ENCODE measurements at places on chromosomes 16 and 17.
A peak's percentile ranks its signal among the peaks of the same experiment; 100 is the strongest.

DNA sequence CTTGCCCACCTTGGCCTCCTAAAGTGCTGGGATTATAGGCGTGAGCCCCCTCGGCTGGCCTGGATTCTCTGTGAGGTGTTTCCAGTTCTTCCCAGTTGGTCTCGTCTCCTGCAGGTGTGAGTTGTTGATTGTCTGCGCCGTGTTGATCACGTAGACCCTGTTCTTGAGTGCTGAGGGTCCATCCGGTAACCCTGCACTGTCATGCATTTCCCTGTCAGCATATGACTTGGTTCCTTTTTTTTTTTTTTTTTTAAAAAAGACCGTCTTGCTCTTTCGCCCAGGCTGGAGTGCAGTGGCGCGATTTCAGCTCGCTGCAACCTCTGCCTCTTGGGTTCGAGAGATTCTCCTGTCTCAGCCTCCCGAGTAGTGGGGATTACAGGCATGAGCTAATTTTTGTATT, 17.3 kb downstream of the MGRN1 start:
- DNase-seq: no peak

GRCh38 chr16:17334096-17334495, 136.7 kb downstream of the XYLT1 start:
- no peak for DNase-seq

GRCh38 chr17:43439041-43439440, 40.2 kb downstream of the ARL4D start:
- no peak for DNase-seq

GRCh38 chr16:50666658-50667496, 14.2 kb downstream of the SNX20 start:
- peak; percentile 46 for DNase-seq

DNA sequence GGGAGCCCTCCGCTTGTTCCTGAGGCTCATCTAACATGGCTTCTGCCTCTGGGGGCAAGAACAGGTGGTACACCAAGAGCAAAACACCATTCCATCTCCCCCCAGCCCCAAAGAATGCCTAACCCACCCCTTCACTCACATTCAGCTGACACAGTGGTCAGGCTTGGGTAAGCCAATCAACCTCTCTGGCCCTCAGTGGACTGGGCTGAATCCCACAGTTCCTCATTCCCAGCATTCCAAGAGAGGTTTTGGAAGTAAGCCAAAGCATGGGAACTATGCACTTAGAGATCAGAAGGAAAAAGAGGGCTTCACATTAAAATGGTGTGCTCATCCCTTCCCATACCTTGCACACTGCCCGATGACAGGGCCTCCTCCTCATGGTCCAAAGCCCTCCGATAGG, 7.8 kb downstream of the PIGS start:
- no peak for DNase-seq

GRCh38 chr17:75843577-75844529, at the start of gene UNC13D:
Gene UNC13D, minus strand, starts transcription at chr17:75844404. Its CDS starts 67 bp downstream, at chr17:75844337.
- peak; percentile 50 for DNase-seq

GRCh38 chr16:58589326-58589905, 40.2 kb downstream of the CNOT1 start:
- DNase-seq: no peak

- no peak for DNase-seq
Observed at GRCh38 chr16:19437280-19437679, 19.6 kb downstream of the TMC5 start.

GRCh38 chr16:68286153-68287074, 22.1 kb downstream of the SLC7A6 start:
- DNase-seq: no peak

- no peak for DNase-seq
Observed at GRCh38 chr17:32525122-32525521, 38.3 kb downstream of the CDK5R1 start.

GRCh38 chr17:18318117-18318516, 3.0 kb downstream of the SMCR8 start:
- no peak for DNase-seq

DNA sequence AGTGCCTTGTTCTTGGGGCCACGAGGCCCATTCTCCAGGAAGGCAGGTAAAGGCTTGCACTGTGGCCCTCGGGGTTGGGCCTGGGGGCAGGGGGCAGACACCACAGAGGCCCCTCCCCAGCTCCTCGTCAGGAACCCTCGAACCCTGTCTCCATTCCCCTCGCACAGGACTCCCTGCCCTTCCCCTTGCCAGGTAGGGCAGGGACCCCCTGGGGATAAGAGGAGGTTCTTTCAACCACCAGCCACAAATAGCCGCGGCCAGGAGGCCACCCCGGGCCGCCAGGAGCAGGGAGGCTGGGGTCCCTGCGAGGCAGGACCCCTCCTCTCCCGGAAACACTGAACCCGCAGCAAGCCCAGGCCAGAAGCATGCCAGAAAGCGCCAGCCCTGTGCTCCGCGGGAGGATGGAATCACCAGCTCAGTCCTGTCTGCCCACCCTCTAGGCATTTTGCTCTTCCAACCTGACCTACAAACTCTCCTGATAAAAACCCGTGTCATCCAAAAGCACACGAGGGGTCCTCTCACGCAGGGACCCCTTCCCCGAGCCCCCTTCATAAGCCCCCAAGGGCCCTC, 45.6 kb downstream of the SLC47A1 start:
- no peak for DNase-seq

DNA sequence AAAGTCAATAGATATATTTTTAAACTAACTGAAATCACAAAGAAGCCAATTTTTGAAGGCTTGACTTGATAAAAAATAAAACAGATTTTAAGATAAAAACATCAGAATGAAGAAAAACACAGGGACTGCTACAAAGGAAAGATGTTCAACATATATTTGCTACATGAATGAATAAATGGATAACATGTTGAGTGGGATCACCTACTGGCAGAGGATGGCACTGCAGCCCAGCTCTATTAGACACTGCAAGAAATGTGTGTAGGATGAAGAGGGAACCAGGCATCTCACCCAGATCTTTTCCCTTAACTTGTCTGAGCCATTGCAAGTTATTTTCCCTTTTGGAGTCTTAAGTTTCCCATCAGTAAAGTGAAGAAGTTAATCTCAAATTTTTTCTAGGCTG, 4.2 kb downstream of the AIPL1 start:
- DNase-seq: no peak

DNA sequence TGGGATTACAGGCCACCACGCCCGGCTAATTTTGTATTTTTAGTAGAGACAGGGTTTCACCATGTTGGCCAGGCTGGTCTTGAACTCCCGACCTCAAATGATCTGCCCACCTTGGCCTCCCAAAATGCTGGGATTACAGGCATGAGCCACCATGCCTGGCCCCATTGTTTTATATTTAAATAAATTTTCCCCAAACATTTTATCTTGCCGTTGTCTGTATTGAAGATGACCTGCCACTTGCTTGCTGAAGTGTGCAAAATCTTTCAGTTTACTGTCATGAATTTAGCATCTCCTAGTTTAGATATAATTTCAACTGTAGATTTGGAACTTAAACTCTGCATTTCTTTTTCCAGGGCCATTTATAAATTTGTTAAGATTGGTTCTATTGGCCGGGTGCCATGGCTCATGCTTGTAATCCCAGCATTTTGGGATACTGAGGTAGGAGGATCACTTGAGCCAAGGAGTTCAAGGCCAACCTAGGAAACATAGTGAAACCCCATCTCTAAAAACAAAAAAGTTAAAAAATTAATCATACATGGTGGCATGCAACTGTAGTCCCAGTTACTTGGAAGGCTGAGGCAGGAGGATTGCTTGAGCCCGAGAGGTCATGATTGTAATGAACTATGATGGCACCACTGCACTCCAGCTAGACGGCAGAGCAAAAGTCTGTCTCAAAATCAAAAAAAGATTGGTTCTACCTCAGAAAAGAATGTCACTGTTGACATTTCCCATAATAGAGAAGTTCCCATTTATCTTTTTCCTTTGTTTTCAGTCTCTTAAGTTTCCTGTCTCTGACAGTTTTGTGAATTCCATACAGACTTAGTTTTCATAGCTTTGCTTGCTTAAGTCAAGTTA, 84.4 kb downstream of the VMP1 start:
- no peak for DNase-seq

DNA sequence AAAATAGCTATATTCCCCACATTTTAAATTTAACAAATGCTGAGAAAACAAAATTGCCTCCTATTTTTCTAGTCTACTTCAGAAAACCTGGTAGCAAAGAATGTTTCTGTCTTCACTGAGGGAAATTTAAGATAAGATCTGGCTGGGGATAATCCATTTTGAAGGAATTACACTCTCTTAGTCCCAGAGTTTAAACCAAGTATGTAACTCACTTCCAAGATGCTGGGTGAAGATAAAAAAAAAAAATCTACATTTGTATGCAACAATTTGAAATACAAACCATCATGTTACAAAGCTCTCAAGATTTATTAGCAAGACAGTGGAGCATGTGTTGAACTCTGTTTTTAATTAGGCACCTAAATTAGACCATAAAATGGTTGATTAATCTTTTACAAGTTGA, 5.7 kb downstream of the HS3ST3B1 start:
- DNase-seq: no peak

DNA sequence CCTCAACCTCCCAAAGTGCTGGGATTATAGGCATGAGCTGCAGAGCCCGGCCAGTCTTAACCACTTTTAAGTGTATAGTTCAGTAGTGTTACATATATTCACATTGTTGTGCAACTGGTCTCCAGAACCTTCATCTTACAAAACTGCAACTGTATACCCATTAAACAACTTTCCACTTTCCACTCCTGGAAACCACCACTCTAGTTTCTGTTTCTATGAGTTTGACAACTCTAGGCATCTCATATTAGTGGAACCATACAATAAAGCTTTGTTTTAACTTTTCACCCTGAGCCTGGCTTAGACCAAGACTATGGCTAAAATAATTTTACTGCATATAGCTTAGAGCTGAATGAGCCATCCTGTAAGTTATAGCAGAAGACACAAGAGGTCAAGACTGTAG, 108.0 kb upstream of the GOT2 start:
- no peak for DNase-seq

DNA sequence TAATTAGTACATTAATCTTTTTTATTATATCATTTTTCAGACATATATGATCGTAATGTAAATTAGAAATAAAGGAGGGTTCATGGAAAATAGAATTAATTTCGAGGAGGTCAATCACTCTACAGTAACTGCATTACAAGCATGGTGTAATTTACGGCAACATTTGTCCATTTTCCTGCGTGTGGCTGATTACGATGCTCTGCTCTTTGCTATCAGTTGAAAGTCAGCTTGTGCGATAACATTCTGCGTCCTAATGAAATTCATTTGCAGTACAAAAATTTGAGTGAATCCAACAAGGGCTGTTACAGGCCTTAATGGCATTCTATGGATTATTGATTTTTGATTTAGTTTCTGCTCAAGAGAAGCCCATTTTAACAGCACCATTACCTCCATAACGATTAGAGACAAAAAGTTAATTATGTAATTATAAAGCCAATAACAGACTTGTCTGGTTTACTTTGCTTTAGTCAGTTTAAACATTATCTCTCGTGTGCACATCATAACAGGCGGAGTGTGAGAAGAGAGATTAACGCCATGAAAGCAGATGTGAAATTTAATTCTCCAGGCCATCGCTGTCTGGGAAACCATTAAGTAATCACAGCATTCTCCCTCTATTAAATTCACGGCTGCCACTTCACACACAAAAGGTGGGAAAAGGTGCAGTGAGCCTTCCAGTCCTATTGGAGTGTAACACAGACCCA, 256.4 kb upstream of the IRX3 start:
- DNase-seq: no peak

- DNase-seq: no peak
Observed at GRCh38 chr17:41429667-41430066, 5.3 kb upstream of the KRT37 start.

DNA sequence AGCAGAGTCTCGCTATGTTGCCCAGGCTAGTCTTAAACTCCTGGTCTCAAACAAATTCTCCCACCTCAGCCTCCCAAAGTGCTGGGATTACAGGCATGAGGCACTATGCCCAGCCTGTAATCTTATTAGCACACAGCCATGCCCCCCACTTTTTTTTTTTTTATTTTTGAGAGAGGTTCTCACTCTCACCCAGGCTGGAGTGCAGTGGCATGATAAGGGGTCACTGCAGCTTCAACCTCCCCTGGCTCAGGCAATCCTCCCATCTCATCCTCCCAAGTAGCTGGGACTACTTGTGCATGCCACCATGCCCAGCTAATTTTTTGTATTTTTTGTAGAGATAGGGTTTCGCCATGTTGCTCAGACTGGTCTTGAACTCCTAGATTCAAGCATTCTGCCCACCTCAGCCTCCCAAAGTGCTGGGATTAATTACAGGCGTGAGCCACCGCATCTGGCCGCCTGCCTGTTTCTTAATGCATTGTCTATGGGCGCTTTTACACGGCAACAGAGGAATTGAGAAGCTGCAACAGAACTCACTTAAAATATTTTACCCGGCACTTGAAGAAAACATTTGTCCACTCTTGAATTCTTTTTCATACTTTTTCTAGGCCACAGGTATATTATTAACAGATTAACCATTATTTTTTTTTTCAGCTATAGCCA, 8.8 kb upstream of the CEP20 start:
- DNase-seq: no peak

DNA sequence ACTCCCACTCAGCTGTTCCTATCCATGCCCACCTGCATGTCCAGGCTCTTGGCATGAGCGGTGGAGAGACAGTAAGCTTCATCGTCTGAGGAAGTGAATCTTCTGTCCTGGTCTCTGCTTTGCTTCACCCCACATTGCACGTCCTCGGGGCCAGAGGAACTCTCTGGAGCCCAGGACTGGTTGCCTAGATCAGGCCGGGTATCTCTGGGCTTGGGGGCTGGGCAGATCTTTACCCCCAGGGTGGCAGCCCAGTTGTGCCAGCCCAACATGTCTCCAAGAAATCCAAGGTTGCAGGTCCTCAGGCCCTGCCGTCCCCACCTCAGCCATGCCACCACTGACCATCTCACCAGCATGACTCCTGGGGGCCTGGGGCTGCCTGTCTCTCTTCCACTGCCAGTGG, 58.3 kb downstream of the BEAN1 start:
- DNase-seq: no peak

GRCh38 chr17:58148609-58149008, 425 bp downstream of the OR4D1 start:
- DNase-seq: no peak

DNA sequence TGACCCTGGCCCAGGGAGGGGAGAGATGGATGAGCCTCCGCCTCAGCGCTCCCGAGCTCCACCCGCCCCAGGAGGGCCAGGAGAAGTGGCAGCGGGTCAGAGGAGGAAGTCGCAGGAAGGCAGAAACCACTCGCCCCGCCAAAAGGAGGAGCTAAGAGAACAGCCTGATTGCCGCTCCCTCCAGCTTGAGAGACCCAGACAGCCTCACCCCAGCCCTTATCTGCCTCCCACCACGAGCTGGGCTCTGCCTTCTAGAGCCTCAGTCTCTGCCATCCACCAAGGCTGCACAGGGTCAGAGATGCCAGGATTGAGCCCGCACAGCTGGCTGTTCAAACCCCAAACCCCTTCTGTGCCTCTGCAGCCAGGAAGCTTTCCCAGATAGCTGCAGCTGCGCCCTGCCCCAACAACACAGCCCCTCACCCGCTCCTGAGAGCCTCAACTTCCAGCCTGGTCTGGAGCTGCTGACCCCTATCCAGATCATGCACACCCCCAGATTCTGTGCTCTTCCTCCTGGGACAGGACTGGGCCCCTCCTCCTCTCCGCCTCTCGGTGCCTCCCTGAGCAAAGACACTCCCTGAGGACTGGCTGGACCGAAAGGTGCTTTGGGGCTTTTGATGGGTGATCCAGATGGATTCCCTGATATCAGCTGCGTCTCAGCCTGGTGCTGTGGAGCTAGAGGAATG, 1.0 kb upstream of the ATP2A3 start:
- peak; percentile 44 for DNase-seq
